Activated naive CD4-positive, alpha-beta T cell treated with anti-CD3 and anti-CD28 coated beads for 36 hours (primary cell): ENCODE measurements at places on chromosomes 4 and X.

DNA sequence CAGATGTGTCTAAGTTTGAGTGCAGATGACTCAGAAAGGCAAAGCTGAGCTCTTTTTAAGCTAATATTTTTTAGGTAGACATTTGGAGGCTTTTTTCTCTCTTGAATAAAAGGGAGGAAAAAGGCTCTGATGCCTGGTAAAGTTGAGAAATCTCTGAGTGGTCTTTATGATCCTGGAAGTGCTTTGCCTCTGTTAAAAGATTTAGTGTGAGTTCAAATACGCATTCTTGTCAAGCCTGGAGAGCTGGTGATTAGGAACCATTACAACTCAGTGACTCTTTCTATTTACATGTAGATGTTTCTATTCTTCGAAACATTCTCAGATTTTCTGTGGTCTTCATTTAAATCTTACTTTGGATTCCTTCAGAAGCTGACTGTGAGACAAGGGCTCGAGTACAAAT is 143.4 kb upstream of the MED14 start:
- no peak for DNase-seq

GRCh38 chr4:187171706-187172339 is 448.2 kb upstream of the FAT1 start:
- DNase-seq = no peak

DNA sequence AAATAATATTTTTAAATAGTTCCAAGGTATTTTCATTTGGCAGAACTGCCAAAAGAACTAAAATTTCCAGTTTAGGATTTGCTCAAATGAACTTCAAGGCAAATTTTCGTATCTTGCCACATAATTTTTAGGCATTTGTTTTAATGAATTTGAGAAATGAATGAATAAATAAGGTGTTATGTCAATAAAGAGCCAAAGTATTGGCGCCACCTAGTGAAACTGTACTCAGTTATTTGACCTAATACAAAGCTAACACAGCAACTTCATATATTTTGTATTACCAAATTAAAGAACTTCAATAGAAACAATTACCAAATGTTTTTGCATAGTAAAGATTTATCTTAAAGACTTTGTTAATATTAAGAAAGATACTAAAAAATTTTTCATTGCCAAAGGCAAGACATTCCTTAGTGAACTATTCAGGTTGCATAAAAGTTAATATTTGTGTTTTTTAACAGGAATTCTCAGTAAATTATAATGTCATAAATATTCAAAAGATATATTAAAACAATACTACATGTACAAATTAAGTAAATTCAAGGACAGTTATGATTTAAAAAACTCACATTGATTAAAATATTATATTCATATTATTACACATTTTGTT is 50.3 kb downstream of the STPG2 start:
- no peak for DNase-seq

GRCh38 chr4:155353923-155354540 is 22.7 kb downstream of the MAP9 start:
- peak; percentile 60 for DNase-seq

- DNase-seq = no peak
Observed at GRCh38 chr4:152599095-152599494, 63.2 kb upstream of the FBXW7 start.

- DNase-seq = no peak
Observed at GRCh38 chr4:62640296-62640695, 1440.2 kb downstream of the ADGRL3 start.

GRCh38 chr4:21413807-21414370 is 534.7 kb downstream of the KCNIP4 start:
- DNase-seq = no peak

DNA sequence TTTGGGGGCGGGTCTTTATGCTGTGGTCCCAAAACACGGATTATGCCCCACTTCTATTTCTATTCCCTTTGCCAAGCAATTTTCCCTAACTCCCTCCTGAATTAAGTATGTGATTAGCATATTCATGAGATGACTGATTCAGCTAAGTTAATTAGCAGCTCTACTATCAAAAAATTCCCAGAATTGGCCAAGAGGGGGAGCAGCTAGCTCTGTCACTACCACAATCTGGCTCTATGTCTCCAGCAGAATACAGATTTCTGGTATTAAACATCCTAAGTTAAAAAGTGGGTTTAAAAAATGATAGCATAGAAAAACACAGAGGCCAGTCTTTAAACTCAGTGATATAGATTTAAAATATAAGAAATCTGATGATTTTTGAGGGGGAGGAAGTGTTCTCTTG is 80.3 kb downstream of the GPC4 start:
- DNase-seq = peak; percentile 19

- DNase-seq = no peak
Observed at GRCh38 chrX:9997041-9997440, 29.9 kb downstream of the CLDN34 start.

DNA sequence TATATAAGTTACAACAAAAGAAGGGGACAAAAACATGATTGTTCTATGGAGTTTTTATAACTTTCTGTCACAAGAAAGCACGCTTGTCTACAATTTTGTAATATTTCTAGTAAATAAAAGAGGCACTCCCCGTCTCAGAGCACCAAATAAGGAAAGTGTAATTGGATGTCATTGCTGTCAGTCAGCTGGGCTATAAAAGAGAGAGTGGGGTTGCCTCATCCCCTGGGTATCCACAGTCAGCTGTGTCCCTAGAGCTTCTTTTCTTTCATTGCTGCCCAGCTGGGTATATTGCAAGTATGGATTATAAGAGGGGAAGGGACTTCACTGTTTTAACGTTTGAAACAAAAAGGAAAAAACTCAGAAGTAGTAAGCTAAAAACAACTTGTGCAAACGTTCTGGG is 61.3 kb downstream of the NPNT start:
- no peak for DNase-seq

DNA sequence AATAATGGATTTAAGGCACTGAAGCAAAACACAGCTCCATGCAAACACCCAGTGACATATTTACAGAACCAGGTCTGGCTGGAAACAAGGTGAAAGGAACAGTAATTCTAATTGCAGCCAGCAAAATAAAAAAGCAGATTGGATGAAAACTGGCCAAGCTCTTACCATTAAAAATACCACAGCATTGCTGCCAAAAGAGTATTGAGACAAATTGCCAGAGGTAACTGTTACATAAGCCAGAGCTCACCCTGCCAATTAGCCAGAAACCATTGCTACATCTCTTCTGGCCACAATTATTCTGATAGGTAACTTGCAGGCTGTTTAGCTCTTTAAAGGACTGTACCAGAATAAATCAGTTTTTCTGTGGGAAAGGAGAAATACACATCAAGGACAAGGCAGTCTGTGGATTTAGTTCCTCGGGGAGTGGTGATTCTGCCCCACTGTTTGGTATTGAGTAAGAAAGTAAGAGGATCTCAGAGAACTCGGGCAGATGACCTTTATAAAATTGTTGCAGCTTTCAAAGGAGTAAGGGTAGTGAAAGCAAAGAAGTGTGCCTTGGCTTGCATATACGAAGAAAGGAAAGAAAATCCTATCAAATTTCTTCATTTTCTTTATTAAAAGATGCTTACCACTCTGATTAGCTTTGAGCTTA is 369.5 kb downstream of the PPP3CA start:
- no peak for DNase-seq
